ENCODE measurements at places on chromosomes 11 and 22. TPM values are rescaled to one million over a fixed set of nuclear protein-coding genes. Genes with fewer than 3 reads are reported as not detected.

DNA sequence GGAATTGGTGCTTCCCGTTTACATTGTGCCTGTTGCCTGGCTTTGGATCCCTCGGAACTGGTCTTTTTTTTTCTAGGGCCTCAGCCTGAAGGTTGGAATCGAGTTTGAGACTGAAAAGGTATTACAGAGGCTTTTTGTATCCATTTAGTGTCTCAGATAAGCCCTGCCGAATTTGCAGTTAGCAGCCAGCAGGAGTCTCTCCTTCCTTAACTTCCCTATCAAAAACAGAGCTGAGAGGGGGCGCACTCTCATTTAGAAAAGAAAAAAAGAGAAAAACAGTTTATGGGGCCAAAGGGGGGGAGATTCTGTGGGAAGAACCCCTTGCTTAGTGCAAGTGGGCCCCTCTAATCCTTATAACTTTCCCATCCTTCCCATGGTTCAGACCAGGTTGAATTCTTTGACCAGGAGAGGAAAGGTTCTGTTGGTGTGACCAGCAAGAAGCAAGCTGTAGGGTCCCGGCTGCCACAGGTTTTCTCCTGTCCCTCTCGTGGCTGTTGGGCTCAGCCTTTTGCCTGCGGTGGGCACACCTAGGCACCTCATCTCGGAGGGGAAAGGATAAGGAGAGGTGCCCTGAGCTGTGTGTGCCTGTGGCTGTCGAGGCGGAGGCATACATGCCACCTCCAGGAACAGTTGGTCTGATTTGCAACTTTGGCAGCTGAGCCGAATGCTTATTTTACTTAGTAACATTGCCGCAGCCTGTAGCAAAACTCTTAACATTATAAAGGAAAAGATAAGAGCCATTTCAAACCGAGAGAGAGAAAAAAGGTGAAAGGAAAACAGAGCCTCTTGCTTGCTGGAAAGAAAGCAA, 565.0 kb upstream of the CNTN5 start:
- DNase-seq = no peak

DNA sequence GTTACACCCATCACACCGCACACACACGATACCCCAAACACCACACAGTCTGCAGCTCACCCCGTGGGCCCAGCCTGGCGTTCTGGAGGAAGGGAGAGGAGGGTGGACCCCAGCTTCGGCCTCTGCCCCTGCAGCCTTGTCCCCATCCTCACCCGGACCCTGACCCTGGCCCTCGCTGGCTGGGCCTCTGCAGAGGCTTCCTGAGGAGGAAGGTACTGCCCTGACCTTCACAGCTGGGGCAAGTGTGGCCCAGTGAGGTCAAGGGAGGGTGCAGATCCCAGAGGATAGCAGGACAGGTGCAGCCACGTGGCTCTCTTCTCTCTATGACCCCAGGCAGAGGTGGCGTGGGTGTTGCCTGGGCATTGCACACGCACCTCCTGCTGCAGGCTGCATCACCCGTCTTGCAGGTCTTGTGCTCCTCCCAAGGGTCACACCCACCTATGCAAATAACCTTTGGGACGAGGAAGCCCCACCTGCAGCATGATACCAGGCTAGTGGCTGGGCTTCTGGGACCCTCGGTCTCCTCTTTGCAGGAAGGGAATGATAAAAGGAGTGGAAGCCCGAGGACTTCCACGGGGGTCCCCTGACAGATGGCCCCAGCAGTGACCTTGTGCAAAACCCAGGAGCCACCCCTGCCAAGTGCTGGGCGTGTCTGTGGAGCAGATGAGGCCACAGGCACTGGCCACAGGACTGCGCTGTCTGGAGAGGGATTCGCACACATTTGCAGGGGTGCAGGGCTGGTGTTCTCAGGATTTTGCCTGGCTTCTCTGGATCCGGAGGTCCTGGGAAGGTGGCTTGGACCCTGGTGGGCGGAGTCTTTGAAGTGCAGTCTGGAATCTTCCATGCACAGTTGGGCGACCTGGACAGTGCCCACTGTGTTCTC, 1241.5 kb downstream of the BRD1 start:
- no peak for DNase-seq

DNA sequence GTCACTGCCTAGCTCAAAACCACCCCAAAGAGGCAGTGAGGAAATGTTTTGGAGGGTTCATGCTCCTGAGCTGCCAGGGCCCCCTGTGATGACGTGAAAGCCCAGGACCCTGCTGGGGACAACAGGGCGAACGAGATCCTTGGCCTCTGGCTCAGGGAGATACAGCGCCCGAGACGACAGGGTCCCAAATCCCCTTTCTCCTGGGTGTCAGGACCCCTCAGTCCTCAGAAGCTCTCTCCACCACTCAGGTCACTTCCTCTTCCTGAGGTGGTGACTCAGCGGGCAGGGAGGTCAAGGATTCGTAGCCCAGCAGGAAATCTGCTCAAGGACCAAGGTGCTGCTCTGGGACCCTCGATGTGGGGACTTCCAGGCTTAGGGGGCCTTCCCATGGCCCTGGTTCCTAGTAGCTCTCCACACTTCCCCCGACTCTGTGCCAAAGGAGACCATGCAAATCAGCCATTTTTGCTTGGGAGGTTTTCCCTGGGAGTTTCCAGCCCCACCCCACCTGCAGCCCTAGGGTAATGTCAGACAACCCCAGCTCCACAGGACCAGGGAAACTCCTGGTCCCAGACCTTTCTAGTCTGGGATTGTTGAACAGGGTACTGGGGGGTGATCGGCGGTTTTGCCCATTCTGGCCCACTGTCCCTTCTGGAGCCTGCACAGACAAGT, 12.8 kb downstream of the BCL9L start:
- peak; percentile 24 for DNase-seq

DNA sequence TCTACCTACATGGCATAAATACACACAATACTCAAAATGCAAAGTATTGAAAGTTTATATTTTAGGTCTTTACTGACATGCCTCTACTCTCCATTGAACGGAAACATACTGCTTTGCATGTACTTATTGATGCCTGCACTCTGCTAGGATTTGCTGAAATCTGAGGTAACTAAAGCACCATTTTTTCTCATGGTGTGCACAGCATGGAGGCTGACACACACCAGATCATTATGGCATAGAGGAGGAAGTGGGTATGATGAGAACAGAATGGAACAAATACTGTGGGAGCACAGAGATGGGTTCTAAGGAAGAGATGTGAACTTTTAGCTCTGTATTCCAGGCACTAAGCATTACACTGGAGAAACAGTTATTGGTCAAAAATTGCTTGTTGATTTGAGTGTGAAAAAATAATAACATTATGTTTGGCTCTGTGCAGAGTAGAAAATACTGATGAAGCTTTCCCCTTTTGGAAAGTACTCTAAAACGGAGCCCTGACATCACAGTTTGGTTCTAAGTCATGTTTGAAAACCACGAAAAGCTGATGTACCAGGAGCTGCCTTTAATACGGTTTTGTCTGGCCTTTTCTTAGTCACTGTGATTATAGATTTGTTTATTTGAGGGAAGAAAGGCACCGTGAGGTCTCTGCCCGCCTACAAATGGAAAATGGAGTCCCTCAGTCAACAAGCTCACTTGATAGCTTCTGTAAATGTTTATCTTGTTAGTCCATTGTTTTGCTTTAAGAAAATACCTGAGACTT, 5.6 kb downstream of the OR52R1 start:
- DNase-seq = peak; percentile 12

DNA sequence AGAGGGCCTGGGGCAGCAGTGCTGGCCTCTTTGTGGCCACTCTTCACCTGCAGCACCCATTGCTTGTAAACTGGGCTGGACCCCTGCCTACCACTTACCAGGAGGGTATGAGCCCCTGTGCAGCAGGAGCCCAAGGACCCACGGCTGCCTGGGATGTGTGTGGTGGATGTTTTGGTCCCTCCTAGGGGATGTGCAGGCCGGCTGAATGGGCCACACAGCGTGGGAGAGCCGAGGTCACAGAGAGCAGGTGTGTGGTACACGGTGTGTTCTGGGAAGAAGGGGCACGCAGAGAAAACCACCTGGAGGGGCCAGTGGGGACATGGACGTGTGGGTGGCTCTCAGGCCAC, 19.3 kb upstream of the GNB1L start:
- no peak for DNase-seq

DNA sequence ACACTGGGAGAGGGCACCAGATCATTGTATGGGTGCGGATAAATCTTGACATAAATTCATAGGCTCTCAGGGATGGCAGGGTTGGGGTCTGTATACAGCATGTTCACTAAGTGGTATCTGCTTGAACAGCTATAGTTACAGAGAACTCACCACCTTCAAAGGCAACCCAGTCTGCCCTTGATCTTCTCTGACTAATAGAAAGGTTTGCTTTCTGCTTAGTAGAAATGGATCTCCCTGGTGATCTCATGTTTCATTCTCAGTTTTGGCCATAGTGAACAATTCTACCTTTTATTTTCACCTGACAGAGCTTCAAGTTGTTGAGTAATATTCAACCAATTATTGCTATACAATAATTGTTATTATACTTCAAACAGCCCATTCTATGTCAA, 32.4 kb downstream of the CNTF start:
- DNase-seq = no peak

- no peak for DNase-seq
Observed at GRCh38 chr11:12102588-12103410, 7.6 kb upstream of the MICAL2 start.

GRCh38 chr11:100247704-100248103, 439.4 kb upstream of the ARHGAP42 start:
- DNase-seq = no peak

DNA sequence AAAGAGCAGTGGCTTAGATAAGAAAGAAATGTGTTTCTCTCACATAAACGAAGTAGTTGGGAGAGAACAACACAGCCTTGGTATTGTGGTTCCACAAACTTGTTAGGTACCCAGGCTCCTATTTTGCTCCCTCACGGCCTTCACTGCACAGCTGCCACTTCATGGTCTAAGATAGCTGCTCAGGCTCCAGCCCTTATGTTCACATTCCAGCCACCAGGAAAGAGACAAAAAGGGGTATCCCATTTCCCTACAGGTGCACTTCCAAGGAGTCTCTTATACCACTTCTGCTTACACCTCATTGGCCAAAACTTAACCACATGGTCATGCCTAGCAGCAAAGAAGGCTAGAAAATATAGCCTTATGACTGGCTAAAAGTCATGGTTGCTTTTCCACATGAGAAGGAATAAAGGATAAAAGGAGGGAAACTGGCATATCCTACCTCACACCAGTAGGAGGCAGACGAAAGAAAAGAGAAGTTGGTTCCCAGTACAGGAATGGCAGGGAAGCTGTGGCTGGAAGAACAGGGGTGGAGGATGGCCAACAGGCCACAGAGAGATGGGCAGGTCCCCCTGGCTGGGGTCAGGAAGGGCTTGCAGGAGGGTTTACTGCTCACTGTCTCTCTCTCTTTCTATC, 5.4 kb upstream of the HDHD5 start:
- DNase-seq = no peak

GRCh38 chr11:120527111-120527761, 15.7 kb downstream of the GRIK4 start:
- DNase-seq = peak; percentile 57

DNA sequence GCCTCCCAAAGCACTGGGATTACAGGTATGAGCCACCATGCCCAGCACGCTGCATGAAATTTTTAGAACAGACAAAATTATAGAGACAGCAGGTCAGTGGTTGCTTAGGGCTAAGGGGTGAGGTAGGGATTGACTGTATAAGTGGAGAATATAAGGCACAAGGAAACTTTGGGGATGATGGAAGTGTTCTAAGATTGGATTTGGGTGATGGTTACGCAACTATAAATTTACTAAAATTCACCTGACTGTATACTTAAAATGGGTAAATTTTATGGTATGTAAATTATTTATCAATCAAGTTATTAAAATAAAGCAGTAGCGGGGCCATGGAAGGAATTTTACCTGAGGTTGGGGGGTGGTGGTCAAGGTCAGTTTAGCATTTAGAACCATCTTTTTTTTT, 16.4 kb upstream of the POLD3 start:
- DNase-seq = no peak

DNA sequence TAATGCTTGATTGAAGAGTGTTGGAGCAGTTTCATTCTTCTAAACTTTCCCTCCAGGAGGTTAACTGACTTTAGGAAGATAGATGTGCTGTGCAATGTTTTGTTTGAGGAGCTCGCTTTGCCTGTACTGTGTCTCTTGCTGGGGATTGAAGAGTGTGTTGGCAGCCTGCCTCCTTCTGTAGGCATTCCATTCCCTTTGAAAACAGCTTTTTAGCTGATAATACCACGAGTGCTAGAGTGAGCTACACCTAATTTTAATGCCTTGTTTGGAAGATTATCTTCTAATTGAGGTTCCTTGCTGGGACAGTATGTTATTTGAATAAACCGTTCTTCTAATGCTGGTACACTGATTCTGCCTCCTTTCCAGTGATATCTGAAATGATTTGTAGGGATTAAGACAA, 7.2 kb downstream of the DDX10 start:
- DNase-seq = peak; percentile 61

The MS4A15 gene
- not detected for polyA plus RNA-seq

The APOBEC3H gene
- not detected for polyA plus RNA-seq

The LSP1 gene
- polyA plus RNA-seq = 0.11 TPM

The HTR3B gene
- not detected for polyA plus RNA-seq

The MIOX gene
- not detected for polyA plus RNA-seq

The TMEM41B gene
- 20.8 TPM for polyA plus RNA-seq

The OR8D4 gene
- polyA plus RNA-seq = not detected

The GNG3 gene
- not detected for polyA plus RNA-seq
